ENCODE measurements at places on chromosomes 6 and 20.

- no peak for DNase-seq
Measured at GRCh38 chr20:48609491-48609978, 218.3 kb downstream of the PREX1 start.

- no peak for DNase-seq
Measured at GRCh38 chr20:8196096-8196495, 64.0 kb downstream of the PLCB1 start.

DNA sequence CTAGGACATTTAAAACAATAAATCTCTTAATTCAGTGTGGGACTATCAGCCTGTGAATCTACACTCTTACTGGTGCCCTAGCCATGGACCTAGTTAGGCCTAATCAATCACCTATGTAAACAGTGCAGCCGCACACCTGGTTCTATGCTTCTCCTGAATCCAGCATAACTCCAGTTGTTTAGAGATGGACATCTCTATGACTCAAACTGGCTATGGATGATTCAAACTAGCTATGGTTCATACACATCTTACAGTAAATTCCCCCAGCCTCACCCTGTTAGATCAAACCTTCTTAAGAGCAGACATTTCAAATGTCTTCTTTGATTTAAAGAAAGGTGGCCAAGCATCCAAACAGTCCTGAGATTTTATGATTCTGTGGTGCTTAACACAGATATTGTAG lies 34.7 kb downstream of the SLC35B3 start:
- no peak for DNase-seq

- DNase-seq, result no peak
Measured at GRCh38 chr6:105619971-105620741, 217.3 kb upstream of the PREP start.

DNA sequence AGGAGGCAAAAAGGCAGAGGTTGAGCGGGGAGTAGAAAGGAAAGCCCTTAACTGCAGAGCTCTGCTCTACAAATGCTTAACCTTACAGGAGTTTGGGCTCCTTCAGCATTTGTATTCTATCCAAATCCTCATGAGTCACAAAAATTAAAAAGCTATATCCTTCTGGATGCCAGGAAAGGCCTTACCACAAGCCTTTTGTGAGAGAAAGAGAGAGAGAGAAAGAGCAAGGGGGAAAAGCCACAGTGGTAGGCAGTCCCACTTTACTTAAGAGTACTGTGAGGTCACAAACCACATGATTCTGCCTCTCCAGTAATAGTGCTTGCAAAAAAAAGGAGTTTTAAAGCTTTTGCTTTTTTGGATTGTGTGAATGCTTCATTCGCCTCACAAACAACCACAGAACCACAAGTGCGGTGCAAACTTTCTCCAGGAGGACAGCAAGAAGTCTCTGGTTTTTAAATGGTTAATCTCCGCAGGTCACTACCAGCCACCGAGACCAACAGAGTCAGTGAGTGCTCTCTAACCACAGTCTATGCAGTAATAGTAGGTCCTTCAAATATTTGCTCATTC lies at the start of gene RUNX2:
Gene RUNX2, plus strand, starts transcription at position 375 of the 567 bp plus-strand sequence. CDS start 397 bp downstream, outside the sequence.
- no peak for DNase-seq

- DNase-seq, result no peak
Measured at GRCh38 chr6:26128013-26128771, 41.0 kb downstream of the HFE start.

DNA sequence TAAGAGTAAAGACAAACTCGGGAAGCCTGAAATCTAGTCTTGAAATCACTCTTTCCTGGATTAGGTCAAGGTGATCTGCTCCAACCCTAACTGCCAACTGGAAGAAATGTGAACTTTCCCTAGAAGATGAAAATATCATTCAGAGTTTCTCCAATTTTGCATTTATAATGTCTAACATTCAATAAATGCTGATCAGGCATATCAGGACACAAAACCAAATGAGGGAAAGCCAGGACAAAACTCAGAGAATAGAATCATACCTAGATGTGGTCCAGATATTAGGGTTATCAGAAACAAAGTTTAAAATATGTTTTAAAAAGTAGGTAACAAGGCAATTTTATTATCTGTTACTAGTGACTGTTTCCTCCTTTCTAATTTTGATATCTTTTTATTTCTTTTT lies 335.5 kb upstream of the MAP3K7 start:
- no peak for DNase-seq
